ENCODE measurements at places on chromosomes 7 and 10. TPM values are rescaled to one million over a fixed set of nuclear protein-coding genes. Genes with fewer than 3 reads are reported as not detected.

CALCR gene
- total RNA-seq, result not detected

DNAJC30 gene
- 10.0 TPM for total RNA-seq

TAS2R41 gene
- not detected for total RNA-seq

SDK1 gene
- total RNA-seq, result 0.72 TPM

ARMH3 gene
- 10.9 TPM for total RNA-seq

ABCA13 gene
- total RNA-seq, result 0.06 TPM

OPN1SW gene
- not detected for total RNA-seq

GDF2 gene
- total RNA-seq, result not detected

OGDH gene
- 27.9 TPM for total RNA-seq

CCL24 gene
- not detected for total RNA-seq

KCND2 gene
- total RNA-seq, result not detected

SLC16A9 gene
- total RNA-seq, result 0.07 TPM

AKR1C4 gene
- 0.24 TPM for total RNA-seq

Measured in A549 treated with GW870086 at 1 μM for 4 hours (cell line).